Calu3 (cell line): ENCODE measurements at places on chromosomes 6 and 20.

DNA sequence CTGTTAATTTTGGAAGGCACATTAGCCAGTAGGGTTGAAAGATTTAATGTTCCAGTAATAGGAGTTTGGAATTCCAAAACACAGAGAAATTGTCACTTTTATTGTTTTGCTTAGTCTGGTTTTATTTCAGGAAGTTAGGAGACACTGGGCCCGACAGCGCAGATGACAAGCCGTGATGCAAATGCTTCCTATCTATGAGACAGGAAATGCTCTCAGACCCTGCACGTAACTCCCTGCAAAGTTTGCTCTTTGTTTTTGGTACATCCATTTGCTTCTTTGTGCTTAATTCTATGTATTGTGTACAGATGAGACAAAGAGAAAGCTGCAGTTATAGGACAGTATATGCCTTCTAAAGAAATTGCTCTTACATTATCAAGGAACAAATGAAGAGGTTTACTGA is 201.6 kb upstream of the SGK1 start:
- no peak overlapping the region for H3K27ac ChIP-seq
- peaks cover 10% of the 10 kb centered on the region for H3K4me1 ChIP-seq
- no peaks in the 10 kb centered on the region for H3K36me3 ChIP-seq
- no peak overlapping the region for H3K4me3 ChIP-seq

- no peak for DNase-seq
- H3K4me1 ChIP-seq = no peaks in the 10 kb centered on the region
- no peaks in the 10 kb centered on the region for H3K36me3 ChIP-seq
- no peak overlapping the region for H3K4me3 ChIP-seq
- H3K27ac ChIP-seq = no peak overlapping the region
- no peaks in the 10 kb centered on the region for H3K27me3 ChIP-seq
Observed at GRCh38 chr6:92354270-92354829, 1065.0 kb downstream of the EPHA7 start.

GRCh38 chr6:131398176-131398575 is 174.8 kb upstream of the ARG1 start:
- H3K36me3 ChIP-seq = no peaks in the 10 kb centered on the region
- no peaks in the 10 kb centered on the region for H3K27me3 ChIP-seq
- H3K4me3 ChIP-seq = no peak overlapping the region
- DNase-seq = peak; percentile 38
- peaks cover 26% of the 10 kb centered on the region for H3K4me1 ChIP-seq

- no peak overlapping the region for H3K4me3 ChIP-seq
- H3K27me3 ChIP-seq = no peaks in the 10 kb centered on the region
- H3K36me3 ChIP-seq = peaks cover 24% of the 10 kb centered on the region
- DNase-seq = no peak
- peaks cover 8% of the 10 kb centered on the region for H3K4me1 ChIP-seq
Observed at GRCh38 chr20:63639093-63639975, 12.4 kb upstream of the GMEB2 start.

DNA sequence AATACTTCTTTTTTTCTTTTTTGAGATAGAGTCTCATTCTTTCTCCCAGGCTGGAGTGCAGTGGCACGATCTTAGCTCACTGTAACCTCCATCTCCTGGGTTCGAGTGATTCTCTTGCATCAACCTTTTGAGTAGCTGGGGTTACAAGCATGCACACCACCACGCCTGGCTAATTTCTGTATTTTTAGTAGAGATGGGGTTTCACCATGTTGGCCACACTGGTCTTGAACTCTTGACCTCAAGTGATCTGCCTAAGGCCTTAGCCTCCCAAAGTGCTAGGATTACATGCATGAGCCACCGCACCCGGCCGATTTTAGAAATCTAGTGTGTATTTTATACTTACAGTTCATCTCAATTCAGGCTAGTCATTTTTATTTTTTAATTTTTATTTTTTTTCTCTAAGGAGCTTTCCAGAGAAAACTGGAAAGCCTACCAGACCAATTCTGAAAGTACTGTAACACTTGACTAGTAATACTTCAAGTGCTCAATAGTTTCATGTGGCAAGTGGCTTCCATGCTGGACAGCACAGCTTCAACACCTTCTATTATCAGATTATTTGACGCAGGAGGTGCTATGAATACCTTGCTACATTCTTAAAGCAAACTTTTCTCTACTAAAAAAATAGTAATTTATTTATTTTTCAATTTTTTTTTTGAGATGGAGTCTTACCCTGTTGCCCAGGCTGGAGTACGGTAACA is 25.0 kb downstream of the POLR1C start:
- no peaks in the 10 kb centered on the region for H3K27me3 ChIP-seq
- DNase-seq = no peak
- no peaks in the 10 kb centered on the region for H3K4me1 ChIP-seq
- H3K4me3 ChIP-seq = no peak overlapping the region
- H3K27ac ChIP-seq = no peak overlapping the region
- peaks cover 74% of the 10 kb centered on the region for H3K36me3 ChIP-seq

GRCh38 chr6:139965393-139965792 is 590.9 kb upstream of the CITED2 start:
- H3K27ac ChIP-seq = no peak overlapping the region
- no peak for DNase-seq
- no peaks in the 10 kb centered on the region for H3K36me3 ChIP-seq
- peaks cover 5% of the 10 kb centered on the region for H3K4me1 ChIP-seq
- H3K4me3 ChIP-seq = no peak overlapping the region
- no peaks in the 10 kb centered on the region for H3K27me3 ChIP-seq

DNA sequence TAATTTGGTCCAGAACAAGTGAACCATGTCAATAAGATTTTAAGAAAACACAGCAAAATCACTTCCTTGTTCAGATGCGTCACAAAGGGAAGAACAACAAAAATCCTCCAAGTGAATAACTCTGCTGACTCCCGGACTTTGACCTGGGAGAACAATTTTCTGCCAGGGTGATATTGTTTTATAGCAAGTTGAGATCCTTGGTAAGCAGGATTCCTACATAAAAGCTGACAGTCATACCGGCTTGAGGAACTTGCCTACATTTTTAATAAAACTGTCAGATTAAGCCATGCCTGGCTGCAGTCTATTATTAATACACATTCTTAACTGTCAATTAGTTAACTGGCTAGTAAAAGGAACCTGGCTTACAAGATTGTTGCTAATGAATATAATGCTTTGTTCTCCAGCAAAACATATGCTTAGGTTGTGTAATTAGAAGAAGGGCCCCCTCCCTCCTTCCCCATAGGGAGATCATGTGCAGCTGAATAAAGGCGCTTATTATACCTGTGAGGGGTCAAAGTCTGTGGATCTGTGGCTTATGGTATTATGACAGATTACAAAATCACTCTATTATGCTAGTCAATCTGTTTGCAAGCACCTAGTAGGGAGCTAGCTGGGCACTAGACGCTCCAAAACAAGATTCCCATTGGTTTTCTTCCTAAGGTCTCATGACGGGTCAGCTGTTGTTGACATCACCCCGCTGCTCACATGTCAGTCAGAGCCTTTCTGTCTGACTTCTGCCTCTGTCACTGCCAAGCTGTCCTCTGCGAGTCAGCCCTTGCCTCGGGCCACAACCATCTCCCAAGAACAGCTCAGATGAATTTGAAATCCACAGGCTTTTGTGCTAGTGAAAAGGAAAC is 44.6 kb upstream of the SEC63 start:
- peak overlapping the region; percentile 99 for H3K27ac ChIP-seq
- H3K4me1 ChIP-seq = peaks cover 42% of the 10 kb centered on the region
- H3K27me3 ChIP-seq = no peaks in the 10 kb centered on the region
- peak; percentile 66 for DNase-seq
- H3K4me3 ChIP-seq = peak overlapping the region; percentile 62
- H3K36me3 ChIP-seq = peaks cover 15% of the 10 kb centered on the region

DNA sequence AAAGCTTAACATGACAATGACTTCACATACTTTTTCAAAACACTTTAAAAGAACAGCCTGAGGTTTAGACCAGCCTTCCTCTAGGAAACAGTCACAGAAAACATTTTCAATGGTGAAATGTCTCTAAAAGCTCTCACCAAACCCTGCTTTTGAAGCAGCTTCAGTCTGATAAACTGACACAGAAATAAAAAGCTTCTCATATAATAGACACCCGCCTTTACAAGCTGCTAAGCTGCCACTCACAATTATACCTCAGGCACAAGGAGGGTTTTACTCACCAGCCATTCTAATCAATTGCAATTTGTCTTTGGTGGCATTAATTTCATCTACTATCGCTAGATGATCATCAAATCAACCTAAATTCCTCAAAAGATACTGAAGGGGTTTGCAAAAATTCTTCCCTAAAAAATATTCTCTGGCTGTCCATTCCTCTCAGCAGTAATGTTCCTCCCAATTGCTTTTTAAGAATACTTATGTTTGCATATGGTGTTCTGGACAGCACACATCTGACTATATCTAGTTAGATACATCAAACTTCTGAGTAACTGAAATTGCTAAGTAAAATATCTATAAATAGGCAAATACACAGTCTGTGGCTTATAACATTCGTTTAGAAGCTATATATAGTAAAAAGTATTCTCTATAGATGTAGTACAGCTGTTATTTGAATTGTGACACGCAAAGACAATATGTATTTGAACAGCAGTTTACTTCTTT is 29.4 kb downstream of the KIF13A start:
- no peak overlapping the region for H3K27ac ChIP-seq
- H3K4me1 ChIP-seq = no peaks in the 10 kb centered on the region
- H3K4me3 ChIP-seq = no peak overlapping the region
- no peak for DNase-seq

DNA sequence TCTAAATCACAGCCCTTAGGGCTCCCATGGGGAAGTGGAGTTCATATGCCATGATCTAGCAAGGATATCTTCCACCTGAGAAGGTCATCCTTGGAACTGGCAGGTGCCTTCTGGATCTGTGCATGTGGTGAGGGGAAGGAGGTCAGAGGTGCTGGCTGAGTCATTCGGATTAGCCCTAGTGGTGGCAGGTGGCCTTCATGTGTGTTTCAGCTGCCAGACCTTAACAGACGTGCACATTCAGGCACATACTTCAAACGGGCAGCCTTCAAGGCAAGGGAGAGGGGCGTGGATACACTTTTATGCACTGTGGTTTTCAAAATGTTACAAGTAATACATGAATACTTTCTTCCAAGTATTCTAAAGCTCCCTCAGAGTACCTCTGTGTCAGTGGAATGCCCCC is 51.2 kb downstream of the BMP6 start:
- H3K4me1 ChIP-seq = no peaks in the 10 kb centered on the region
- H3K4me3 ChIP-seq = no peak overlapping the region
- DNase-seq = no peak
- no peaks in the 10 kb centered on the region for H3K36me3 ChIP-seq

- no peak for DNase-seq
- peaks cover 13% of the 10 kb centered on the region for H3K36me3 ChIP-seq
- H3K4me1 ChIP-seq = peaks cover 20% of the 10 kb centered on the region
- no peak overlapping the region for H3K4me3 ChIP-seq
- H3K27me3 ChIP-seq = peaks cover 19% of the 10 kb centered on the region
Observed at GRCh38 chr20:48049641-48050040, 264.4 kb upstream of the SULF2 start.

DNA sequence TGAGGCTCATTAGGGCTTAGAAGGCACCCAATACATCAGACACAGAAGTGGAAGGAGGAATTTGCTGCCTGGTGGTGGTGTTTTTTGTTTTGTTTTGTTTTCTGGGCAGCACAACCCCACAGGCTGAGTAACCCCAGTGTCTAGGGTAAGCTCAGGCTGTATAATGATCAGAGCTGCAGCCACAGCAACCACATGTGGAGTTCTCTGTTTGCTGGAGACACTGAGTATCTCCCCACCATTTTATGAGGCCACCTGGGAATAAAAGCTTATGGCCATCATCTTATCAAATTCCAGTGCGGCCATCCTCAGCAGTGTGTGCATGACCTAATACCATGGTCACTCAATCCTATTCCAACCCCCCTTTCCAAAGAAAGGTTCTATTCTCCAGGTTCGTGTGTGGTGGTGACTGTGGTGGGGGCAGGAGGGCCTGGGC is 3.4 kb upstream of the DLL1 start:
- H3K4me3 ChIP-seq = no peak overlapping the region
- H3K27ac ChIP-seq = no peak overlapping the region
- no peak for DNase-seq
- peaks cover 10% of the 10 kb centered on the region for H3K4me1 ChIP-seq
- peaks cover 85% of the 10 kb centered on the region for H3K27me3 ChIP-seq
- peaks cover 11% of the 10 kb centered on the region for H3K36me3 ChIP-seq

GRCh38 chr6:91654357-91654756 is 1067.5 kb upstream of the MAP3K7 start:
- no peak overlapping the region for H3K27ac ChIP-seq
- DNase-seq = no peak
- H3K4me3 ChIP-seq = no peak overlapping the region
- no peaks in the 10 kb centered on the region for H3K36me3 ChIP-seq
- H3K27me3 ChIP-seq = no peaks in the 10 kb centered on the region

DNA sequence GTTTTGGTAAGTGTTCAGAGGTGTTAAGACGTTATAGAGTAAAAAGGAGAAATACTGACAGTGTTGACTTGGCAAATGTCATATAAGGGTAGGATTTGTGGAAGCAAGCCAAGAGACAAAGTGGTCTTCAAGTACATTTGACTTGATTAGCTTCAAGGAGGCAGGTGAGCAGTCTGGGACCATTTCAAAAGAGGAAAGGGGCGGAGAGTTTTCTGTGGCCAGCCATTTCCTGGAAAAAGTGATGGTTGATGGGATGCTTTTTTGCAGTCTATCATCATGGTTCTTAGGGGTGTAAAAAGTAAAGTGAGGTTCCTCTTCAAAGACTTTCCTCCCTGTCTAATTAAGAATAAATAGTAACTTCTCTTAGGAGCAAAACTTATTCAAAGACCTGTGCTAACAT is 28.7 kb downstream of the FKBP1A start:
- H3K36me3 ChIP-seq = peaks cover 18% of the 10 kb centered on the region
- no peak overlapping the region for H3K4me3 ChIP-seq
- no peak for DNase-seq
- H3K27me3 ChIP-seq = no peaks in the 10 kb centered on the region
- H3K4me1 ChIP-seq = peaks cover 9% of the 10 kb centered on the region

DNA sequence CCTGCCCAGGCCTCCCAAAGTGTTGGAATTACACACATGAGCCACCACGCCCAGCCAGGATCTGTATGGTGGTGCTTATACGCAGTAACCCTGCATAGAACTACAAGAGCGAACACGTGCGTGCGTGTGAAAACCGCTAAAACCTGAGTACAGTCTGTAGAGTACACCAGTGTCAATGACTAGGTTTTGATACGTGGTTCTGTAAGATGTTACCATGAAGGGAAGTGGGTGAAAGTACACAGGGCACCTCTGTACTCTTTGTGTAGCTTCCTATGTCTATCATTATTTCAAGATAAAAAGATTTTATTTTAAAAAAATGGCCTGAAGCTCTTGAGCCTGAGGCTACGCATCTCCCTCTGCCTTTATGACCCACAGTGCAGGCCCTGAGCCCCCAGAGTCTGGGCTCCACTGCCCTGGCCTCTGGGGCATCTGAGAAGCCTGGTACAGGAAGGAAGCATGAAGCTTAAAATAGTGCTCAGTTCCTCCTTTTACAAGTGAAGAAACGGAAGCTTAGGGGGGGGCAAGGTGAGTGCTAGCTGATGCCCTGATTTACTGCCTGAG is 21.6 kb downstream of the LY86 start:
- no peak for DNase-seq
- no peaks in the 10 kb centered on the region for H3K4me1 ChIP-seq
- no peak overlapping the region for H3K27ac ChIP-seq
- H3K4me3 ChIP-seq = no peak overlapping the region

DNA sequence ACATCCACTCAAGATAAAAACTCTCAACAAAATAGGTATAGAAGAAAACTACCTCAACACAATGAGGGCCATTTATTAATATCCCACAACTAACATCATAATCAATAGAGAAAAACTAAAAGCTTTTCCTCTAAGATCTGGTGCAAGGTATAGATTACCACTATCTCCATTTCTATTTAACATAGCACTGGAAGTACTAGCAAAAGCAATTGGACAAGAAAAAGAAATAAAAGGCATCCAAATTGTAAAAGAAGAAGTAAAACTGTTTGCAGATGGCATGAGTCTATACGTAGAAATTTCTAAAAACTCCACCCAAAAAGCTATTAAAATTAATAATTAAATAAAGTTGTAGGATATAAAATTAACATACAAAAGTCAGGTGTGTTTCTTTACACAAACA is 230.8 kb upstream of the PRSS16 start:
- no peak overlapping the region for H3K27ac ChIP-seq
- no peaks in the 10 kb centered on the region for H3K27me3 ChIP-seq
- DNase-seq = no peak
- peaks cover 22% of the 10 kb centered on the region for H3K36me3 ChIP-seq
